Neural progenitor cell (in vitro differentiated cells): ENCODE measurements at places on chromosomes 12 and 14.

- H3K27ac ChIP-seq: no peak overlapping the region
- H3K4me3 ChIP-seq: no peak overlapping the region
- no peaks in the 10 kb centered on the region for H3K27me3 ChIP-seq
- DNase-seq: no peak
Measured at GRCh38 chr14:25252793-25253192, 202.8 kb upstream of the STXBP6 start.

DNA sequence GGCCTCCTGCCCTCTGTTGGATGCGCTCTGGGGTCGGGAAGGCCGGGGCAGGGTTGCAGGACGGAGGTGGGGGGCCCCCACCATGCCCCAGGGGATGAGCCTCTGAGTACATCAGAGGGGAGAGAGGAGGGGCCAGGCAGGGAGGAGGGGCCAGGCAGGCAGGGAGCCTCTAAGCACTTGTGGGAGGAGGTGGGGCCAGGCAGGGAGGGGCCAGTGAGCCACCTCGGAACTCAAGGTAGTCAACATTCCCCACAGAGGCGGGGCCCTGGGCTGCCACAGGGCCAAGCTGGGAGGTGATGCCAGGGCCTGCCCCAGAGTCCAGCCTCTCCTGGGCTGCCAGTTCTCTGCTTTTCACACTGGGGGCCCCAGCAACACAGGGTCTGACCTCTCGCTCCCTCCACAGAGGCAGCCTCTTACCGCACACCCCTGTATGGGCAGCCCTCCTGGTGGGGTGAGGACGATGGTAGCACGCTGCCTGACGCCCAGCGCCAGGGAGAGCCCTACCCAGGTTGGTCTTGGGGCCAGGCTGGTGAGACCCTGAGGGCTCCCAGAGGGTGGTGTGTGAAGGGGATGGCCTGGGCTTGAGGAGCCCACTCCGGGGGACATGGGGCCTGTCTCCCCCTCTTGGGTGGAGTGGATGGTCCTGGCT, 17.4 kb downstream of the CEP170B start:
- H3K36me3 ChIP-seq: no peaks in the 10 kb centered on the region
- DNase-seq: peak; percentile 67
- no peak overlapping the region for H3K27ac ChIP-seq
- no peak overlapping the region for H3K4me3 ChIP-seq

GRCh38 chr14:105398726-105399465, 558 bp downstream of the TEX22 start:
- peak overlapping the region; percentile 55 for H3K4me3 ChIP-seq
- H3K27me3 ChIP-seq: peaks cover 9% of the 10 kb centered on the region
- no peak for DNase-seq
- peaks cover 7% of the 10 kb centered on the region for H3K36me3 ChIP-seq

DNA sequence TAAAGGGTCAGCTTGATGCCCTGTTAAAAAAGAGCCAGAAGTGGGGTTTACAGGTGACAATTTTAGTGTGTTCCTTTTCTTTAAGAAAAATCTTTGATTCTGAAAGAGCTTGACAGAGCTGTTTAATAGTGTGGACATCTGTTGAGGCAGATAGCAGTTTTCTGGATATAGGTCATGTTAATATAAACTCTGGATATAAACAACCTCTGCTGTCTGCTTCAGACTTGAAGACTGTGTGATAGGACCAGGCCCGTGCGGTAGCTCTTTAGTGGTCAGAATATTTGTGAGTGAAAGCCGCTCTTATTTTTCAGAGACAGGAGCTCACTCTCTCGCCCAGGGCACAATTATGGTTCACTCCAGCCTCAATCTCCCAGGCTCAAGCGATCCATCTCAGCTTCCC, 439.9 kb upstream of the RGS6 start:
- H3K4me3 ChIP-seq: no peak overlapping the region
- H3K4me1 ChIP-seq: peaks cover 10% of the 10 kb centered on the region
- H3K27ac ChIP-seq: no peak overlapping the region

DNA sequence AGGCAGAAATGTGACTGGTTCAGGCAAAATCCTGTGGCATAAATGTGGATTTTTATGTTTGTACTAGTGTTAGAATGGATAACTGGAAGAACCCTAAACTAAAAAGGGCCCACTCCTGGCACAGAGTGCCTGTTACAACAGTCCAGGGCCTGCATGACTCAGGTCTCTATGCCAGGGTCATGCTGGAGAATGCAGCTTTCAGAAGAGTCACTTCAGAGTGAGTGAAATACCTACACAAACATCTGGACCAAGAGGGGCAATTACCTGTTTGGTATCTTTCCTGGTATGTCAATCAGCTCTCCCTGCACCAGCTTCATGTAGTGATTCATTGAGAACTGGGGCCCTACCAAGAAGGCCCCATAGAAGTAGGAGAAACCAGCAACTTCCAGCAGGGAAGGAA, 10.0 kb downstream of the EMG1 start:
- no peaks in the 10 kb centered on the region for H3K27me3 ChIP-seq
- H3K27ac ChIP-seq: no peak overlapping the region
- H3K36me3 ChIP-seq: no peaks in the 10 kb centered on the region
- H3K4me1 ChIP-seq: no peaks in the 10 kb centered on the region
- H3K4me3 ChIP-seq: no peak overlapping the region

DNA sequence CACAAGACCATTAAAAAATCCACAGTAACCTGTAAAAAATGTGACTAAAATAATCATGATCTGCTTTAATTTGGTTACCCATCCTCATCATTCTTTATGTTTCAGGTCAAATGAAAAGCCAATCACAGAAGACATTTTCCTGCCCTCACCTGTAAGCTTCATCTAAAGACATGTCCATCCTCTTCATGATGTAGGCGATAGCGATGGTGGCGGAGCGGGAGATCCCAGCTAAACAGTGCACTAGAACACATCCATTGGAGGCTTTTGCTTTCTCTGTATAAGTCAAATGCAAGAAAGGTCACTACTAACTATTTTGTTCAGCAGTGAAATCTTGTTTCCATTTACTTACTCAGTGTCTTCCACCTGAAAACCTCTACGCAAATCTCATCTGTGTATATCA, 82.6 kb downstream of the DUSP16 start:
- H3K36me3 ChIP-seq: no peaks in the 10 kb centered on the region
- no peak overlapping the region for H3K4me3 ChIP-seq
- DNase-seq: no peak

DNA sequence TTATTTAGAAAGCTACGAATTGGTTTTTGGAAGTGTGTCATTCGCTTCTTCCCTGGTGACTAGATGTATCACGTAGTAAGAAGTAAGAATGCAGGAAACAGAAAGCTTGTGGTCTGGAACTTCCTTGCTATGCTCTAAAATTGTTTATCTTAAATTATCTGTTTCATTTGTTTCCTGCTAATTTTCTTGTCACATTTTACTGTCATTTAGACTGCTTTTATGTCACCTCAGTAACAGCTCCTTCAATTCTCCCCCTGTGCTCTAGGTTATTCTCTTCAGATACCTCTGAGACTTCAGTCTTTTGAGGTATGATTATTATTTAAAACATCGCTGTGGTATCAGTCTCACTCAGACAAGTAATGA, 699 bp upstream of the CD69 start:
- H3K27ac ChIP-seq: no peak overlapping the region
- no peak overlapping the region for H3K4me3 ChIP-seq

- no peak overlapping the region for H3K27ac ChIP-seq
- H3K4me1 ChIP-seq: peaks cover 5% of the 10 kb centered on the region
- no peaks in the 10 kb centered on the region for H3K27me3 ChIP-seq
- no peaks in the 10 kb centered on the region for H3K36me3 ChIP-seq
- DNase-seq: no peak
Measured at GRCh38 chr14:55721353-55721752, 141.3 kb downstream of the KTN1 start.

- H3K27me3 ChIP-seq: no peaks in the 10 kb centered on the region
- no peak overlapping the region for H3K27ac ChIP-seq
- H3K4me1 ChIP-seq: no peaks in the 10 kb centered on the region
- no peak for DNase-seq
- H3K36me3 ChIP-seq: no peaks in the 10 kb centered on the region
Measured at GRCh38 chr12:114342656-114343055, 63.3 kb downstream of the TBX5 start.

- H3K4me3 ChIP-seq: no peak overlapping the region
- H3K27me3 ChIP-seq: no peaks in the 10 kb centered on the region
- no peak overlapping the region for H3K27ac ChIP-seq
- no peaks in the 10 kb centered on the region for H3K4me1 ChIP-seq
- H3K36me3 ChIP-seq: no peaks in the 10 kb centered on the region
- DNase-seq: no peak
Measured at GRCh38 chr12:64549108-64549507, 61.2 kb upstream of the RASSF3 start.

GRCh38 chr12:13194401-13195110, 2.0 kb upstream of the EMP1 start:
- no peak overlapping the region for H3K27ac ChIP-seq
- H3K27me3 ChIP-seq: no peaks in the 10 kb centered on the region
- no peak overlapping the region for H3K4me3 ChIP-seq
- H3K36me3 ChIP-seq: no peaks in the 10 kb centered on the region
- no peak for DNase-seq
- H3K4me1 ChIP-seq: peaks cover 29% of the 10 kb centered on the region

- no peaks in the 10 kb centered on the region for H3K27me3 ChIP-seq
- no peak overlapping the region for H3K27ac ChIP-seq
- peaks cover 6% of the 10 kb centered on the region for H3K4me1 ChIP-seq
- no peaks in the 10 kb centered on the region for H3K36me3 ChIP-seq
Measured at GRCh38 chr12:116074686-116075085, 202.8 kb downstream of the MED13L start.

DNA sequence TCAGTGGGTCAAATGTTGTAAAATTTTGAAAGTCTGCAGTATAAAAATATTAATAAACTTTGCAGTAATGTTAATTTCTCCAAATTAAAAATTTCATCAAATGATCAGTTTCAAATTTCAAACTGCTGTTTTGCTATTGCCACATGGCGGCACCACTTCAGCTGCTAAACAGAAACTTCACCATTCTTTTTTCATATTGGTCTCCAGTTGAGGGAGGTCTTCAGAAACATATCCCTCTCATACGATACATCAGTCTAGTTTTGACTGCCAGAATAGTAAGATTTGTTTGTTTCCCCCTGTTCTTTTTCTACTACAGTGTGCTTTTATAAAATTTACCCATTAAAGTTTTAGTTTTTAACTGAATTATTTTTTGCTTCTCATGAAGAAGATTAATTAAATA, 4.2 kb upstream of the TRHDE start:
- H3K36me3 ChIP-seq: no peaks in the 10 kb centered on the region
- no peak overlapping the region for H3K4me3 ChIP-seq
- peaks cover 18% of the 10 kb centered on the region for H3K4me1 ChIP-seq
- no peak for DNase-seq
- peaks cover 32% of the 10 kb centered on the region for H3K27me3 ChIP-seq

DNA sequence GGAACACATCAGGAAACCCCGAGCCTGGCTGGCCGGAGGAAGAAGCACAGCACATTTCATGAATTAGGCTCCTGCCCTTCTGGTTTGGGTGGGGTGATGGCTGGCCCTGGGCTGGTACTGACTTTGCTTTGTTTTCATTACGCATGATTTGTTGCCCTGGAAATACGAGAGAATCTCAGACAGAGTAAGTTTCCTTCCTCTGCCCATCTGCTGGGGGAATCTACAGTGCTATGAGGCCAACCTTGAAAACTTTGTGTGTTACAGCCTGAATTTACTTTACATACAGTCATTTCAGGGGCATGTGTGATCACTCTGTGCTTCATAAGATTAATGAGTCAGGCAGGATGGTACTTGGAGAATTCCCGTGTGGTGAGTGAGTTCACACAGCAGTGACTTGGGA, 20.5 kb upstream of the SLC5A8 start:
- no peaks in the 10 kb centered on the region for H3K4me1 ChIP-seq
- DNase-seq: no peak
- H3K36me3 ChIP-seq: no peaks in the 10 kb centered on the region
- no peaks in the 10 kb centered on the region for H3K27me3 ChIP-seq
- no peak overlapping the region for H3K27ac ChIP-seq

- peaks cover 6% of the 10 kb centered on the region for H3K4me1 ChIP-seq
- H3K27ac ChIP-seq: no peak overlapping the region
- DNase-seq: no peak
- H3K4me3 ChIP-seq: no peak overlapping the region
- H3K27me3 ChIP-seq: peaks cover 84% of the 10 kb centered on the region
Measured at GRCh38 chr14:60488175-60488574, 2.3 kb upstream of the C14orf39 start.

GRCh38 chr12:62789851-62790250, 145.1 kb downstream of the PPM1H start:
- H3K4me1 ChIP-seq: peaks cover 11% of the 10 kb centered on the region
- H3K4me3 ChIP-seq: no peak overlapping the region
- no peak for DNase-seq
- H3K27ac ChIP-seq: no peak overlapping the region
- H3K36me3 ChIP-seq: no peaks in the 10 kb centered on the region

DNA sequence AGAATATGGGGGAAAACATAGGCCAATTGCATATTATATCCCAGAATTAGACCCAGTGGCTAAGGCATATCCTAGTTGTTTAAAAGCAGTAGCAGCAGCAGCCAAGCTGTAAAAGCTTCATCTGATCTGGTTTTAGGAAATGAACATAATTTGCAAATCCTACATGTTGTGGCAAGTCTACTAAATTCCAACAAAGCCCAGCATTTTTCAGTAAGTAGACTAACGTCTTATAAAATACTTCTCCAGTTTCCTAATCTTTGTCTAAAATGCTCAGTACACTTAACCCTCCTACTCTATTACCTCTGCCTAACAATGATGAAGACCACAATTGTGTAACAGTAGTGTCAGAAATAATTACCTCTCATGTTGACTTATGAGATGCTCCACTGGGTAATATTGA, 70.9 kb upstream of the RERGL start:
- no peaks in the 10 kb centered on the region for H3K27me3 ChIP-seq
- H3K4me1 ChIP-seq: no peaks in the 10 kb centered on the region
- H3K36me3 ChIP-seq: no peaks in the 10 kb centered on the region

DNA sequence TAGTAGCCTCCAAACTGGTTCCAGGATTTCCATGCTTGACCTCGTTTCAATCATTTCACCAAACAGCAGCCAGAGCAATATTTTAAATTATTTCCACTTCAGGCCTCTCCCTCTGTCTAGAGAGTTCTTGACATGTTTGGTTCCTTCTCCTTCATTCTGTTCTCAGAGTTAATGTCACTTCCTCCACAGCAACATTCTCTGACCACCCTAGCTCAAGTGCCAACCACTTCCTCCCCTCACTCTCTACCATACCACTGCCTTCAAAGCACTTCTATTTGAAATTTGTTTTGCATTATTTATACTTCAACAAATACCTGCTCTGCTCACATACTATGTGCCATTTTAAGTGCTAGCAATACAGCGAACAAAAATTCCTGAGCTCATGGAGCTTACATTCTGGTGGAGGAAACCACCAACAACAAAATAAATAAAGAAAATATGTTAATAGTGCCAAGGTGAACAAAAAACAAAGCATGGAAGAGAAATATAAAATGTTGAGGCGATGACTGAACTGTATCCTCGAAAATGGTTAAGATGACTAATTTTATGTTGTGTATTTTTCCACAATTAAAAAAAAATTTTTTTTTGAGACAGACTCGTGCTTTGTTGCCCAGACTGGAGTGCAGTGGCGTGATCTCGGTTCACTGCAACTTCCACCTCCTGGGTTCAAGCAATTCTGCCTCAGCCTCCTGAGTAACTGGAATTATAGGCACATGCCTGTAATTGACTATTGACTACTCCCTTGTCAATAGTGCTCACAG, 17.3 kb downstream of the BAZ1A start:
- no peak overlapping the region for H3K27ac ChIP-seq
- no peaks in the 10 kb centered on the region for H3K27me3 ChIP-seq
- H3K4me3 ChIP-seq: no peak overlapping the region
- no peaks in the 10 kb centered on the region for H3K36me3 ChIP-seq

- H3K27me3 ChIP-seq: no peaks in the 10 kb centered on the region
- no peak overlapping the region for H3K4me3 ChIP-seq
- DNase-seq: no peak
- H3K4me1 ChIP-seq: peaks cover 5% of the 10 kb centered on the region
- no peaks in the 10 kb centered on the region for H3K36me3 ChIP-seq
Measured at GRCh38 chr12:77104792-77105191, 39.4 kb upstream of the E2F7 start.
